ENCODE measurements at places on chromosomes 3 and 15. TPM values are rescaled to one million over a fixed set of nuclear protein-coding genes. Genes with fewer than 3 reads are reported as not detected.

The FBLN2 gene
- polyA plus RNA-seq: 2.3 TPM

The COPS2 gene
- polyA plus RNA-seq: 14.8 TPM

The FGF7 gene
- polyA plus RNA-seq: not detected

The GABRA5 gene
- not detected for polyA plus RNA-seq

DNA sequence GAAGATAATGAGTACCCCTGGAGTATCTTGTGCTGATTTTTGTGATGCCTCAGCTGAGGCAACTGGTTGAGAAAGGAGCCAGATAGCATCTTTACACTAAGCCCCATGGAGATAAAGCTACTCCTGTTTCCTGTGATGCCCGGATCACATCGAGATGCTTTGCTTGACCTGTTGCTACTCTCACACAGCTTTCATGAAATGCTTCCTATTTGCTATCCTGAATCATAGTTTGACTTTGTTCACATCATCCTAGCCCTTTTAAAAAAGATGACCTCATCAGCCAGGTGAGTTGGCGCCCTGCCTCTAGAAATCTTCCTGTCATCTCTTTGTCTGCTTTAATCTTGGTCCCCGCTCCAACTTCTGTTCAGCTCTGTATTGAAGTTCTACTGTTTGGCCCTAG is 409.6 kb upstream of the TBL1XR1 start:
- H3K27me3 ChIP-seq: no peaks in the 10 kb centered on the region
- H3K27ac ChIP-seq: no peak overlapping the region
- no peaks in the 10 kb centered on the region for H3K36me3 ChIP-seq
- H3K4me3 ChIP-seq: no peak overlapping the region

GRCh38 chr3:24145981-24146822 is 201.1 kb downstream of the NR1D2 start:
- H3K4me3 ChIP-seq: no peak overlapping the region
- no peak for DNase-seq
- no peaks in the 10 kb centered on the region for H3K4me1 ChIP-seq
- no peaks in the 10 kb centered on the region for H3K27me3 ChIP-seq
- no peak overlapping the region for H3K27ac ChIP-seq
- no peaks in the 10 kb centered on the region for H3K36me3 ChIP-seq

GRCh38 chr3:194512895-194513601 is 26.2 kb upstream of the ATP13A3 start:
- no peaks in the 10 kb centered on the region for H3K4me1 ChIP-seq
- DNase-seq: no peak
- H3K36me3 ChIP-seq: no peaks in the 10 kb centered on the region
- H3K27ac ChIP-seq: no peak overlapping the region
- H3K27me3 ChIP-seq: no peaks in the 10 kb centered on the region
- no peak overlapping the region for H3K4me3 ChIP-seq

- H3K27ac ChIP-seq: no peak overlapping the region
- no peaks in the 10 kb centered on the region for H3K36me3 ChIP-seq
- no peak for DNase-seq
- H3K4me1 ChIP-seq: no peaks in the 10 kb centered on the region
- no peak overlapping the region for H3K4me3 ChIP-seq
Observed at GRCh38 chr15:86444527-86444926, 364.9 kb downstream of the AGBL1 start.

- H3K27ac ChIP-seq: no peak overlapping the region
- DNase-seq: no peak
- no peaks in the 10 kb centered on the region for H3K27me3 ChIP-seq
- H3K4me1 ChIP-seq: peaks cover 12% of the 10 kb centered on the region
Observed at GRCh38 chr15:66461917-66462316, 35.6 kb downstream of the SNAPC5 start.

- no peak overlapping the region for H3K27ac ChIP-seq
- no peaks in the 10 kb centered on the region for H3K36me3 ChIP-seq
- DNase-seq: no peak
- H3K4me3 ChIP-seq: no peak overlapping the region
- no peaks in the 10 kb centered on the region for H3K4me1 ChIP-seq
- H3K27me3 ChIP-seq: no peaks in the 10 kb centered on the region
Observed at GRCh38 chr3:113878403-113878802, 39.8 kb downstream of the GRAMD1C start.

DNA sequence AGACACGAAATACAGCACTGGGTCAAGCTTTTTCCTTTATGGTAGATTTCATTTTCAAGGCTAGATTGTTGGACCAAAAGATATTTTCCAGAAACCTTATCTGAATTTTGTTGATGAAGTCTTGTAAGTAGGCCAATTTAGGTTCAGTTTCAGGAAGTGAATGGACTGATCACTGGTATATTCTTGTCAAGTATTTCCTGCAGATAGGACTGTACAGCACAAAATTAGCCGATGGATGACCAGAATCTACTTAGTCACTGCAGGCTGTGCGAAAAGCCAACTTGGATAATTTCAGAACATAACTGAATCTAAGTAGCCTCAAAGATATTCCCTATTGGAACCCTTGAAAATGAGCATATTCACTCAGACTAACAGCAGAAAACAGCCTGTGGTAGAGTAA is 206.5 kb downstream of the NR1D2 start:
- no peak overlapping the region for H3K4me3 ChIP-seq
- H3K4me1 ChIP-seq: no peaks in the 10 kb centered on the region
- H3K27me3 ChIP-seq: no peaks in the 10 kb centered on the region

DNA sequence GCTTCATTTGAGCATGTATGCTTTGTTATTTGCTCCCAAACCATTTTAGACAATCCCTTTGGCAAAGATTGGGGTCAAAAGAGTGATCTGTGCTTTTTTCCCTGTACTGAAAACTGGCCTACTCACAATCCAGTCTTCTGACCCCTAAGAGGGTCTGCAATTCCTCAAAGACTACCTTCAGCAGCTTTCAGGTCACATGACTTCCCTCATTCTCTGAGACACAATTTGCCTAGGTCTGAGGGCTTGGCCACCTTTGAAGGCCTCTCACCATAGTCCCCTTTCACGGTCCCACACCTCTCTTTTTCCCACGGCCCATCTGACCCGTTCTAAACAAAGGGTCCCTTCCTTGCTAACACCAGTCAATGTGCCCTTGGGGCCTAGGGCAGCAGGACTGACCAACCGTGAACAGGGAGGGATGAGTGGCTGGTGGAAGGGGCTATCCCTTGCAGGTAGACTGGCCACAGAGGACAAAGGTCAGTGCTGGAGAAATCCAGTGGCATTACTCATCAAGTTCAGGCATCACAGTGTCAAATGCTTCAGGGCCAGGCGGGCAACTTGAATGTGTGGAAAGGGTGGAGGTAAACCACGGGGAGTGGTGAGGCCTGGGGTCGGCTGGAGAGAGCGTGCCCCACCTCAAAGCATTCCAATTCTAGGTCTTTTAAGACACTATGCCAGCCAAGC is 10.8 kb downstream of the RASL12 start:
- no peaks in the 10 kb centered on the region for H3K4me1 ChIP-seq
- H3K4me3 ChIP-seq: no peak overlapping the region
- H3K36me3 ChIP-seq: no peaks in the 10 kb centered on the region
- no peak overlapping the region for H3K27ac ChIP-seq

DNA sequence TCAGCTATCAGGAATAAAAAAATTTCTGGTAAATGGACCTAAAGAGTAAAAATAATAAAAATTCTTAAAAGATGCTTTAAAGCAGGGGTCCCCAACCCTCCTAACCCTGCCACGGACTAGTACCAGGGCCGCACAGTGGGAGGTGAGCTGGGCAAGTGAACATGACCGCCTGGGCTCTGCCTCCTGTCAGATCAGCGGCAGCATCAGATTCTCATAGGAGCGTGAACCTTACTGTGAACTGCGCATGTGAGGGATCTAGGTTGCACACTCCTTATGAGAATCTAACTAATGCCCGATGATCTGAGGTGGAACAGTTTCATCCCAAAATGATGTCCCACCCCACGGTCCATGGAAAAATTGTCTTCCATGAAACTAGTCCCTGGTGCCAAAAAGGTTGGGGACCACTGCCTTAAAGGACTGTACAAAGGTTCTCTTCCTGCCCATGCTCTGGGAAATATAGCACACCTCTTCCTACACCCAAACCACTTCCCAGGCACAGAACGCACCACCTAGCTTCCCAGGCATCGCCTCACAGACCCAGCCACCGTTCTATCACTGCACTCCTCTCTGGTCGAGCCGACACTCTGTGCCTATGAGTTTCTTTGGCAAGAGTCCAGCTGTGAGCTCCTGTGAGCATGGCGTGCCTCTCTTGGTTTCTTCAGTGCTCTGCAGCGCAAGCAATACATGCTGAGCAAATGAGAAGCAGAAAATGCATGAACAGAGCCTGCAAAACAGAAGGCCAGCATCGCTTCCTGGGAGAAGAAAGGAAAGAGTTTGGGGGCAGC is 104.9 kb downstream of the OCA2 start:
- H3K36me3 ChIP-seq: no peaks in the 10 kb centered on the region
- H3K4me1 ChIP-seq: no peaks in the 10 kb centered on the region
- no peak overlapping the region for H3K27ac ChIP-seq
- DNase-seq: no peak
- H3K27me3 ChIP-seq: no peaks in the 10 kb centered on the region

DNA sequence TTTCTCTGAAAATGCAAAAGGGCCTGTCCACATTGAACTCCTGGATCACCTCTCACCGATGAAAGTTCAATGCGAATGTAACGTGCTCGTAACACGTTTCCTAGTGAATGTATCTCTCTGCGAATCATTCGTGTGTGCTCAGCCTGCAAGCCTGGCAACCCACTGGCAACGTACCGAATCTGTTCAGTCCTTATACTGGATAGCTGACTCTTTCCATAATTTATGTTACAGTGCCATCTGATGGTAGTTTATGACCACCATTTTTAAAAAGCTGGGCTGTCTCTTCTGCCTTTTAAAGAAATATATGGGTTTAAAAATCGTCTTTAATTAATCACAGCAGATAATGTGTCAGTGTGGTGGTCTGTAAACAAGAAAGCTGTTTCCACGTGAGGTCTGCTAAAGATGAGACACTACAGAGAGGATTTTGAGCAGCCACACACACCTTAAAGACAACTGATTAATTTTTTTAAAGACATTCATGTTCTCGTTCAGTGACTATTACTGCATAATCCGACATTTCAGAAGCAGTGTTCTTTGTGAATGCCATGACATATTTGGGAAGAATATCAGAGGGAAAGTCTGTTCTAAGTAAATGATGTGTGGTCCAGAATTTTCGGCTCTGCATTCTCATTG is 69.4 kb upstream of the FOXP1 start:
- no peak overlapping the region for H3K27ac ChIP-seq
- no peak overlapping the region for H3K4me3 ChIP-seq
- H3K36me3 ChIP-seq: no peaks in the 10 kb centered on the region
- peak; percentile 78 for DNase-seq
- no peaks in the 10 kb centered on the region for H3K27me3 ChIP-seq
- H3K4me1 ChIP-seq: peaks cover 9% of the 10 kb centered on the region

DNA sequence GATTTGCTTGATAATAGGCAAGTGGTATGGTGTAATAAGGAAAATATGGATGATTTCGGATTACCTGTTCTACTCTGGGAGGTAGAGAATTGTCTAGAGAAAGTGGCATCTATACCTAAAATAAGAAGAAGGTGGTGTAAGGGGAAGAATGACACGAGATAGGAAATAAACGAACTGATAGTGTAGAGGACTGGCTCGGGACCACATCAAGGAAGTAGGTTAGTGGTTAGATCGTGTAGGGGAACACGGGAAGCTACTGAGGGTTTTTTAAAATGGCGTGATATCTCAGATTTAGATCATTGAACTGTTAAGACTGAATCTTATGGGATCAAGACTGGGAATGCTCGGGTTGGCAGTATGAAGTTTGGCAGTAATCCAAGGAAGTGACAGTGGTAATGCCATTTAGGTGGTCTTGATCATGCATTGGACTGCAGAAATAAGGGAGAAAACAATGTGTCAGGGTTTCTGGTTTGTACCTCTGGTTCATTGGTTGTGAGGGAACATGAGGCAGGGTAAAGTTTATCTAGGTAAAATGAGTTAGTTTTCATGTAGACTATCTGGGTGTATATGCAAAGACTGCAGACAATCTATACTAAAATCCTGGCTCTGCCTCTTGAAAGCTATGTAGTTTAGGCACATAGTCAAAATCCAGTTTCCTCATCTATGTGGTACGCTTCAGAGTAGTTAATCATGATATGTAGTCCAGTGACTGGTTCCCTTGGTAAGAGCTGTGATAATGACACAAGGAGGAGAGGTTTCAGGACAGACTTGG is 7.4 kb downstream of the RPL14 start:
- H3K4me3 ChIP-seq: no peak overlapping the region
- H3K36me3 ChIP-seq: peaks cover 27% of the 10 kb centered on the region
- H3K27ac ChIP-seq: no peak overlapping the region
- H3K27me3 ChIP-seq: no peaks in the 10 kb centered on the region

DNA sequence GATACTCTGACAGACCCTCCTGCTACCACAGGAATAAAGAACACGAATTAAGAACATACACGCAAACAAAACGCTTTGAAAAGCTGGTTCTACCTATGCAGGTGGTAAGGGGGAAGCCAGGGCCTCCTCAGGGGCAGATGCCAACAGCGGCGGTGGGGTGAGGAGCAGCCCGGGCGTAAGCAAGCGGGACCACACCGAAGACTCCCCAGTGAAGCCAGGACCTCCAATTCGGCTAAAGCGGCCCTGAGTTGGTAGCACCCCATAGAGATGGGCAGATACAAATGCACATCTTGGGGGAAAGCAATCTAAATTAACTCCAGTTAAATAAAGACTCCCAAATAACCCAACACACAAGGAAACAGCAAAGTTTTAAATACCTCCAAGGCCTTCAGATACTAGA is 32.4 kb downstream of the NIPA2 start:
- H3K36me3 ChIP-seq: peaks cover 23% of the 10 kb centered on the region
- no peak overlapping the region for H3K4me3 ChIP-seq
- H3K27ac ChIP-seq: no peak overlapping the region
- no peaks in the 10 kb centered on the region for H3K27me3 ChIP-seq
- no peaks in the 10 kb centered on the region for H3K4me1 ChIP-seq

- no peak overlapping the region for H3K27ac ChIP-seq
- H3K36me3 ChIP-seq: no peaks in the 10 kb centered on the region
- peaks cover 7% of the 10 kb centered on the region for H3K4me1 ChIP-seq
- H3K27me3 ChIP-seq: no peaks in the 10 kb centered on the region
- no peak for DNase-seq
Observed at GRCh38 chr3:25558121-25558520, 106.6 kb downstream of the TOP2B start.

DNA sequence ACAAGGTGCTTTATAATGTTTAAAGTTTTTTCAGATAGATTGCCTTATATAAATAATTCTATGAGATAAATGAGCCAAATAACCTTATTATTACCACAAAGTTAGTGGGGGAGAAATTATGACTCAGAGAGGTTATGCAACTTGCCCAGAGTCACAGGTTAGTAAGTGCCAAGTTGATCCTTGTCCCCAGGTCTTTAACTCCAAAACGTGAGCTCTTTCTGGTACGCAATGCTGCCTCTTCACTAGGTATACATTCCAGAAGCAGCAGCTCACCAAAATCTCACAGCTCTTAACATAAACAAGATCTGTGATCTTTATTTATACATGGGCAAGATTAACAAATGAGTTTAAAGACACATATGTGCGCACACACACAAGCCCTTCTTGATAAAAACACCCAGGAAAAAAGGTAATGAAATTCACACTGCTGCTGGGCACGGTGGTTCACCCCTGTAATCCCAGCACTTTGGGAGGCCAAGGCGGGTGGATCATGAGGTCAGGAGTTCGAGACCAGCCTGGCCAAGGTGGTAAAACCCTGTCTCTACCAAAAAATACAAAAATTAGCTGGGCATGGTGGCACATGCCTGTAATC is 59.8 kb upstream of the NR2F2 start:
- no peaks in the 10 kb centered on the region for H3K36me3 ChIP-seq
- H3K27ac ChIP-seq: no peak overlapping the region
- H3K27me3 ChIP-seq: no peaks in the 10 kb centered on the region
- DNase-seq: no peak

Measured in endothelial cell of umbilical vein (primary cell).